NCI-H2107 (cell line): ENCODE measurements at places on chromosomes 3 and 15.

DNA sequence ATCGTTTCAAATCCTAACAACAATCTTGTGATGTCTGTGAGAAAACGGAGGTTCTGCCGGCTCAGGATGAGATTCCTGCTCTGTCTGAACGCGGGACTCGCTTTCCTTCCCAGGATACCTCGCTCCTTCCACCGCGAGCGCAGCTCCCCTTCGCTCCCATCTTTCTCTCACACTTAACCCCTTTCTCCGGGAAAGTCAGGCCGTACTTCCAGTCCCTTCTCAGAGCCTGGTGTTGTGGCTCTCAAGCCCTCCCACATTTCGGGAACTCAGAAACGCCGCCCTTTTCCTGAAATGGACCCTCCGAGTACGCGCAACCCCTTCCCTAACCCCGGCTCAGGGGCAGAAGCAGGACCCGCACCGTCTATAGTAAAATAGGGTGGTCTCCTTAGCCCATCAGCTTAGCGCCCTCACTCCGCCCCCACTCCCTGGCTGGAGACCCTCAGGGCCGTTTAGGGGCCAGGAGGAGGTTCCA, 378 bp upstream of the FEM1B start:
- no peak for DNase-seq

DNA sequence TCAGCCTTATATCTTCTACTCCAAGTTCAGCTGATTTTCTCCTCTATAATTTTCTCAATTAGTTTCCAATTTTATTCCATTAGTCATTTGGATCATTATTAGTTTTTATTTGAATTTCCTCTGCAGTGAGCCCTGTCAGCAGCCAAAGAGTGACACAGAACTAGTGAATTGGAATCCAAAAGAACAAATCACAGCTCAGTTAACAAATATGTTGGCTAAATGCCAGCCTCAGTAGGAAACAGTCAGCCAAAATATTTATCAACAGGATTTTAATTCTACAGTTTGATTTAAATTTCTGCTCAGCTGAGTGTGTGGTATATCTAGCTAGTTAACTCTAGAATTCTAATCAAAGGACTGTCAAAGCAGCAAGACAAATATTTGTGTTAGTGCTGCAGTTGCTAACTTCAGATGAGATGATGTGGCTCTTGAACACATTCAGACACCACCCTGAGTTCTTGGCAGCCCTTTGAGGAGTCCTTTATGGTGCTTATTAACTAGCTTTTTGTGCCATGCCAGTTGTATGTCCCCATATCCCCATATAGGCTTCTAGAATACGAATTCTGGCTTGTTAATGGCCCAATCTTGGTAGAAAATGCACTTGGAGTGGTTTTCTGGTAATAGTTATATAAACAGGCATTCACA, 194.5 kb downstream of the CPNE4 start:
- DNase-seq, result no peak

DNA sequence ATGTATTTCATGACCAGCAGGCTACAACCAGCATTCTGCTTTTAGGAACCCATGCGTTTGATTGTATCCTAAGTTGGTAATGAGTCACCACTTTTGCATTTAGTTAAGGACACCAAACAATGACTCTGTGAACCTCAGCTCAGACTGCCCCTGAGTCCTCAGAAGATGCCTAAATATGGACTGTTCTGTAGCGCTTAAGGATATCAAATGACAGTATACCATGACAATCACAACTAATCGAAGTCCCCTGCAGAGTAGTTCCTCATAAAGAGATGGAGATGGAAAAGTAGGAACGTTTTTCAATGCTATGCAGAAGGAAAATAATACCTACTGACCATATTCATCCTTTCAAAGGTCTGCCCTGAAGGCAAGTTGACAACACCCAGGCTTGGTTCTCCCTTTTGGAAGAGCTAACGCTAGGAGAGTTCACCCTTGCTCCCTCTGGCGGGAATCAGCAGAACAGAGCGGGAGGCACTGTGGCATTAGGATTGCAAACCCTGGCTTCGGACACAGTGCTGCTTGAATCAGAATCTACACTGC, 508.6 kb downstream of the FHIT start:
- no peak for DNase-seq

DNA sequence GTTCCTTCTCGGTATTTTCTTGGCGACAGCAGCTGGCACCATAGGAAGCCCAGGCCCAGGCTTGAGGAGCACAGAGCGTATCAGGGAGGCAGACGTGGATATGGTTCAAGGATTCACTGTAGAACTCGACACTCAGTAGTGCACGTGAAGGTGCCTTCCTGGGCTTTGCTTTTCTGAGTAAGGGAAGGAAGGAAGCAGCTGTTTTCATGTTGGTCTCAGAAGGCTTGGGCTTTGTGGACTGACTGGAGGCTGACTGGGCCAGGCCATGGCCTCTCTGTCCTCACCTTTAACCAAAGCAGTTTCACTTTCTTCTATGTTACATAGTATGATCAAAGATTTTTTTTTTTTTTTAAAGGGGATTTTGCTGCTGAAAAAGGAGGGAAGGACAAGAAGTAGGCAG, 6.9 kb upstream of the GHRL start:
- DNase-seq, result no peak

GRCh38 chr3:98670020-98670419, 76.6 kb upstream of the CPOX start:
- DNase-seq, result no peak

DNA sequence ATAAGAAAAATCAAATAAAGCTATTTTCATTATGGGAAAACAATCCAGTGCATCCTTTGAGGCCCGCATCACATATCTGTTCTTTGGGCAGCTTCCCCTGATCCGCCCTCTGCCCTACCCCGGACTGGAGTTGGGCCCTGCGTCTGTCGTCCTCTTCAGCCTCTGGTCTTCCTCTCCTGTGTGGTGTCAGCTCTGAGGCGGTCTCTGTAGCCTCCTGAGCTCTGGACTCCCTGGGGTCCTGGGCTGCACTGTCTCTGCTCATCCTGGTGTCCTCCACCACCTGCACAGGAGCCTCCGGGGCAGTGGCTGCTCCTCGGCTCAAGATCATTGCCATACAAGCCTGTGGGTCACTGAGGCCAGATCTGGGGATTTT, 7.4 kb upstream of the SNX22 start:
- DNase-seq, result no peak

- DNase-seq, result no peak
Observed at GRCh38 chr3:52062505-52062904, 6.1 kb upstream of the DUSP7 start.

GRCh38 chr15:90607361-90607760, 77.6 kb downstream of the CRTC3 start:
- DNase-seq, result peak; percentile 33

DNA sequence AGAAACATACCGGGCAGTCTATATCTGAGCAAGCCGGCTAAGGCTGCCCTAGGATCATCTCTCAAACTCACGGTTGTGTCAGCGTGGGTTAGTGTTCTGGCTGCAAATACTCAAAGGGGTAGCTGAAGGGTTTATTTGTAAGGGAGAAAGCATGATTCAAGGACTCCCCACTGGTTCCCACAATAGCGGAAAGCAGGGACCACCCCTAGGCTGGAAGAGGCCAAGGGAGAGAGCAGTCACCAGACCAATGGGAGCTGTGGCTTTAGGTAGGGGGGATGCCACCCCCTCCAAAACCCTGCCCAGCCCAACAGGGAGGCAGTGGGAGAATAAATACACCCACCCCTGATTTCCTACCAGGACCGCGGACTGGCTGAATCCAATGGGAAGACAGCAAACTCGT, 7.3 kb upstream of the LMCD1 start:
- DNase-seq, result no peak

DNA sequence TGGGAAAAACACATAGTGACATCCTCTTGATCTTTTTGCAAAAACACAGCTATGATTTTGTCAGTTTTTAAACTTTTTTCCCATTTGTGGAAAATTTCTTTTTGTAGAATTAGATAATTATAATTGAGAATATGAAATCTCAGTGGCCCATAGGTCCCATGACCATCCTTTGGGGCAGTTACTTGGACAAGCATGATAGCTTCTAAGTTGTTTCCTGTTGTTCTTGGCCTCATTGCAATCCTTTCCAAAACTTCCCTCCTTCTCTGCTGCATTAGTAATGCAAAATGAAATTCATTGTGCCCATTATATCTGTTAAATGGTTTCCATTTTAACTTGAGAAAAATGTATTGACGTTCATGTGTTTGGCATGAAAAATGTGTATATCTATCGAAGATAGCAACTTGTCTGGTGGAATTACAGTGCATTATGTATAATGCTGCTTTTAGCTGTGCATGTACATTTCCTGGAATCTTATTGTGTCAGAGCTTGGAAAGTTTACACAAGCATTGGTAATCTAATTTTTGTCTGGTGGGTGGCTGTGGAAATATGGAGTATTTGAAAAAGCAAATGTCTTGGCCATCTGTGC, 70.0 kb downstream of the MDFIC2 start:
- no peak for DNase-seq

DNA sequence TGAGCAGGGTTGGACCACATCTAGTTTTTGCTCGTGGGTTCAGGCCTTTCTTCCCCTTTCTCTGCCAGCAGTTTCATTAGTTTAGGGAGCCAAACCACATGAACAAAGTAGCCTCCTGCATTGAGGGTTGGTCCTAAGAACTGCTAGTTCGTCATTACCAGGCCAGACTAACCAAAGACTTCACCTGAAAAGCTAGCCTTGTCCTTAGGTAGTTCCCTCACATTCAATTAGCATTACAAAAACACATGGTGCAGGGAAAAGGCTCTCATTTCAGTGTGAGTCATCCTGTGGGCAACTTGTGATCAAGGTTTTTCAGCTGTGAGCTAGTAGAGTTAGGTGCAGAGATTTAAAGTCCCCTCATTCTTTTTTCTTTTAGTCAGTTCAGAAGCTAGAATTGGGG, 279.3 kb upstream of the CTNNB1 start:
- no peak for DNase-seq

DNA sequence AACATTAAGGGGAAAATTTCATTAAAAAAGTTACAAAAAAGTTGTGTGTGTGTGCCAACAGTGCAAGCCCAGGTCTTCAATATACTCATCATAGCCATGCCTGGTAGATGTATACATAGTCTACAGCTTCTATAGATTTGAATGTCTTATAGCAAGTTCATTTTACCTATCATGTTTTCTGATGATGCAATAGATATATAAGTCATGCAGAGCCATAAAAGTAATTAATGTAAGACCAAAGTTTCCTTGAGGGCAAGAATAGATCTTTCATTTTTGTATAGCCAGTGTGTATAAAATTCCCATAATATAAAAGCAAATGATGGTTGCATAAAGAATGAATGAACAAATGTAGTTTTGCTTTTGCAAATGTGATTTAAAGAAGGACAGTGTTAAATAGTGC, 1138.4 kb downstream of the TBL1XR1 start:
- no peak for DNase-seq

- DNase-seq, result no peak
Observed at GRCh38 chr3:14452740-14453710, 50.6 kb downstream of the SLC6A6 start.

GRCh38 chr15:83288381-83288801, 3.9 kb upstream of the BNC1 start:
- no peak for DNase-seq

DNA sequence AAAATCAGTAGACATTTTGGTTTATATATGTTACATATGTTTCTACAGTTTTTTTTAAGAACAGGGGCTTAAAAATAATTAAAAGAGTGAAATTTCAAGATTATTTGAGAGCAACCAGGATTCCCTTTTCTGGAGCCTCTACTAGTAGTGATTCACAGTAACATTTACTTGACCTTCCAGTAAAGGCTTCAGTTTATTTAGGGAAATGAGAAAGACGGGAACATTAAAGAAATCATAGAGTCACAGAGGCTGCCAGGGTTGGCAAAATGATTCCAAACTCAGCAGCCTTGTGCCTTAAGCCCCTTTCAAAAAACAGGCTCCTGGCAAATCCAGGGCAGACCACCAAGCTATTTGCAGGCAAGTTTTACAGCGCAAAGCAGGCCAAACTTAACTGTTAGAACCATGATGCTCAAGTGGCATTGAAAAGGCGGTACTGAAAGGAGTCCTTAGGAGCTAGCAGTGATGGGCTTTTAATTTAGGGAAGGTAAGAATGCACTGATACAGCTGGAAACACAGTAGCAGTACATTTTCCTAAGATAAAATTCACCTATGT, 201.1 kb upstream of the ADAMTS9 start:
- DNase-seq, result no peak

DNA sequence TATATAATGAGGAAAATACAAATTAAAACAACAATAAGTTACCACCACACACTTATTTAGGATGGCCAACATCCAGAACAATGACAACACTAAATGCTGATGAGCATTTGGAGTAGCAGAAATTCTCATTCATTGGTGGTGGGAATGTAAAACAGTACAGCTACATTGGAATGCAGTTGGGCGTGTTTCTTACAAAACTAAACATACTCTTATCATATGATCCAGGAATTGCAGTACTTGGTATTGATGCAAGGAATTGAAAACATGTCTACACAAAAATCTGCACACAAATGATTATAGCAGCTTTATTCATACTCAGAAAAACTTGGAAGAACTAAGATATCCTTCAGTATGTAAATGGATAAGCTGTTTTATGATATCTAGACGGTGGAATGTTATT, 594.2 kb downstream of the ZBBX start:
- DNase-seq, result no peak

- no peak for DNase-seq
Observed at GRCh38 chr3:160265088-160265487, 39.9 kb downstream of the C3orf80 start.

- no peak for DNase-seq
Observed at GRCh38 chr3:5347486-5347885, 160.0 kb downstream of the EDEM1 start.

GRCh38 chr3:128069271-128069670, 17.0 kb downstream of the SEC61A1 start:
- DNase-seq, result no peak

GRCh38 chr3:110684466-110684865, 387.1 kb upstream of the NECTIN3 start:
- DNase-seq, result no peak

DNA sequence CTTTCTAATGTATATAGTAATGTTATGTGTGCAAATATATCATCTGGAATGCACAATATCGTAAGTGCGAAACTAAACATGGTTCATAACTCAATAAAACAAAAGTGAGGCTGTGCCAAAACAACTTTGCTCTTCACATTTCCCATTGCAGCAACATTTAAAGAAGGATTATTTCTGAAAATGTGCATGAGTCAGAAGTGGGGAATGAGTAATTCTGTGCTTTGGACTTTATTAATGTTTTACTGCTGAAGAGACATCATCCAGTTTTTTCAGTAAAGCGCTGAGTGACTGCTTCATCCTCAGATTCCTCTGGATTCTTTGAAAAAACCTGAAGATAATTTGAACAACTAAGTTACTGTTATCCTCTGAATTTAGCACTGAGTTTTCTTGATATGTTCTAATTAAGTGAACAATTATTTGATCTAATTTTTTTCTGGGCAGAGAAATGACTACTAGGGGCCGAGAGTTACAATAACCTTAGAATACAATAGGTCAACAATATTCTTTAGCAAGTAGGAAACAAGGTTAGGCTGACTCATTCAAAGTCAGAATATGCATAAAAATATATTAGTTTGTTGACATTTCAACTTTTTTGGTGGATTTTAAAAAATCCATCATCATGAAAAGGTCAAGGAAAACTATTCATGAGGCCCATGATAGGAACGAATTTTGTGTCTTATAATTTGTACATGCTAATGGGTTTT, 20.0 kb upstream of the PLCL2 start:
- no peak for DNase-seq
